Immature natural killer cell (primary cell): ENCODE measurements at places on chromosomes 4 and X. TPM values are rescaled to one million over a fixed set of nuclear protein-coding genes. Genes with fewer than 3 reads are reported as not detected.
A peak's percentile ranks its signal among the peaks of the same experiment; 100 is the strongest.

DNA sequence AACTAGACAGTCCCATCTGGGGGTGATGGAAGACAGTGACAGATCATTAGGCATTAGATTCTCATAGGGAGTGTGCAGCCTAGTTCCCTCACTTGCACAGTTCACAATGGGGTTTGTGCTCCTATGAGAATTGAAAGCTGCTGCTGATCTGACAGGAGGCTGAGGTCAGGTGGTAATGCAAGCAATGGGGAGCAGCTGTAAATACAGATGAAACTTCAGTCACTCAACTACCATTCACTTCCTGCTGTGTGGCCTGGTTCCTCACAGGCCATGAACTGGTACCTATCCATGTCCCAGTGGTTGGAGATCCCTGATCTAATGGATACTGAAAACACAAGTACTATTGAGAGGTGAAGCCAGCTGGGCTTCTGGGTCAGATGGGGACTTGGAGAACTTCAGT lies 72.5 kb downstream of the AGTR2 start:
- no peak for DNase-seq

- DNase-seq = no peak
These were observed 115.5 kb upstream of the STOX2 start for GRCh38 chr4:183789657-183790056.

- DNase-seq = no peak
These were observed 226.9 kb downstream of the ARHGAP24 start for GRCh38 chr4:85701861-85702321.

- peak; percentile 22 for DNase-seq
These were observed at the start of gene ARSJ for GRCh38 chr4:113979148-113979904. Gene ARSJ (minus strand): TSS chr4:113979647. CDS start chr4:113978834, 813 bp downstream.

The NDP gene
- polyA plus RNA-seq = not detected

The PLS3 gene
- 2.4 TPM for polyA plus RNA-seq

The XAGE1B gene
- not detected for polyA plus RNA-seq

DNA sequence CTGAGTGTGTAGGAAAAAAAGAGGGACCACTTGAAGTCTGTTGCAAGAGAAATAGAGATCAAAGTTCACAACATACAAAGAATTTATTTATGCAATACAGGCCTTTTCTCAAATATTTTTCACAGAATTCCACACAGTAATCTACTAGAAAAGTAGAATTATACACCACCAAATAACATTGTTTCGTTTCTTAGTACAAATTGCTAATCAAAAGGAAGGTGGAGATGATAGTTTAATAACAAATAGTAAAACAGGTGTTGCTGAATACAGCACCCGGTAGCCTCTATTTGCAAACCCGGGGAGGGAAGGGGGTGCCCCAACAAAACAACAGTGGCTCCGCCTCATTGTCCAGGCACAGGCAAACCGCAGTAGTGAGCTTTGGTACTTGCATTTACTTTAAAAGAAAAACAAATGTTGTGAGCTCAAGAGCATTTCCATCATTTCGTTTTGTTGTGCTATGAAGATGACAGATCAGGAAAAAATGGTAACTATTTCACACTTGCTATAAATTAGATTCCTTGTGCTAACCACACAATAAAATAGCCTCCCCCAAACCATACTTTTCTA lies 186.4 kb downstream of the DCLK2 start:
- DNase-seq = no peak

The FOXO4 gene
- polyA plus RNA-seq = 1.8 TPM

GRCh38 chr4:1502976-1503375 lies 96.7 kb upstream of the NKX1-1 start:
- DNase-seq = no peak

The ATP8A1 gene
- polyA plus RNA-seq = 15.3 TPM
